Stimulated activated CD8-positive, alpha-beta memory T cell treated with anti-CD3 and anti-CD28 coated beads, Interleukin-15, amount 100 ng/mL, for 4 hours (primary cell): ENCODE measurements at places on chromosomes 12 and 14.

DNA sequence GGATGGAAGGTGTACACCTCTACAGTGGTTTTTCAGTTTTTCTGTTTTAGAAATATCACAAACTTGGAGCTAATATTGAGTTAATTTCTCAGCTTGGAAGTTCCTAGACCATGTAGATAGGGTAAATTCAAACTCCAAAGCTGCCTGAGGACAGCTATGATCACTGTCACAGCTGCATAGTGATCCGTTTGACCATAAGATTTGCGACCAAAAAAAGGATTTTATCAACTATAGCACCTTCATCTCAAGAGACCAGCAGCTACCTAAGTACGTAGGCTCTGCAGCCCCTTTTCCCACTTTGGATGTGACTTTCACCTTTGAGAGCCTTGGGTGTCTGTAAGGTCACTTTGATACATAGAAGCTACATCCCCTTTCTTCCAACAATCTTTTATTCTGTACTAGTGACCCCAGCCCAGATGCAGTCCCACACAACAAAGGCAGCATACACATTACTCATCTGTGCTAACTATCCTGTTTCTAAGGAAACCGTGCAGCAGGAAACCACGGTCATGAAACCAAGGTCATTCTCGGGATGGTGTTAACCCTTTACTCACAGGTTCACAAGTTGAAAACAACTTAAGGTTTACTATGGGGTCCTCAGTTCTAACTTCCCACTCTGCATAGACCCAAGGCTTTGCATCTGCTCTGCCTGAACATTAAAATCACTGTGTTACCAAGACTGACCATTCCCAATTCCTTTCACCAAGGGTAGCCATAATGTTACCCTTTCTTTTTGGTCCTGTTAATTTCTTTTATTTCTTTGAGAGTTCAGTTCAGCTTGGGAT is 75.4 kb downstream of the IFT81 start:
- DNase-seq: no peak

- DNase-seq: no peak
Observed at GRCh38 chr12:100706033-100706432, 88.5 kb upstream of the ANO4 start.

DNA sequence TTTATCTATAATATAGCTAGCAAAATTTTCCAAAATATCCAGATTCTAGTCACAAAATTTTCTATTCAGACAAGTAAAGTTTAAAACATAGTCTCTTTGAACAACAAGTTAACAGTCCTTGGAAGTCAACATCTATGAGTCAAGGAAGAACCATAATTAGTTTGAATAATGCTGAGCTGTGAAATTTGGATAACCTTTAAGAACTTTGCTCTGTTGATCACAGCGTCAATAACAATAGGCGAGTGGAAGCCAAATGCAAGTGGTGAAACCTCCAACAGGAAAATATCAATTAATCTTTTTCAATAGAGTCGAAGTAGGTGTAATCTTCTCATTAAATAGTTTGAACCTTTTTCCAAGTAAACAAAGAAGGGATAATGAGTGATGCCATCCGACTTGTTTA is 466.6 kb downstream of the FOXG1 start:
- no peak for DNase-seq

DNA sequence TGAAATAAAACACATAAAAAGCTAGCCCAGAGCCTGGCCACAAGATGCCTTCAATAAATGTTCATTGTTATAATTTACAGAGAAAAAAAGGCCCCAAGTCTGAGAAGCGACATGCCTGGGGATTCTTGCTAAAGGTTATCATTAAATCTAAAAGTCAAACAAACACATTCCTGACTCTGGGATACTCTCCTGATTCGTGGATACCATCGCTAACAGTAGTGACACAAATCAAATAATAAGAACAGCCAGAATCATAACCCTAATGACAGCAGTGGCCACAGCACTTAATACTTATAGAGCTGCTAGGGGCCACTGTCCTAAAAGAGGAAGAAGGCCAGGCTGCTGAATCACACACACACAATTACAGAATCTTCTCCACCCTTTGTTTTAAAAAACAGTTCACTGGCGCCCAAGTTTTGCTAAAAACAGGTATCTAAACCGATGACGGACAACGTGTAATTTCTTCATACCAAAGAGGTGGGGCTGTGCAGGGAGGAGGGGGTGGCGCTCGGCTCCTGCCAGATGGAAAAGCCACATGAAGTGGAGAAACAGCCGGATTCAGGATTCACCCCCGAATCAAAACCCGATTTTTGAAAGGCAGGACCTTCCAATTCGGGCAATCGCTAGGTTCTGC is 1.2 kb downstream of the CLIP1 start:
- no peak for DNase-seq

GRCh38 chr12:28132398-28132797 is 57.9 kb upstream of the CCDC91 start:
- no peak for DNase-seq

GRCh38 chr12:63064080-63064479 is 86.9 kb downstream of the AVPR1A start:
- no peak for DNase-seq

GRCh38 chr14:67392123-67392522 is 19.8 kb downstream of the PLEK2 start:
- DNase-seq: no peak

GRCh38 chr12:109336593-109336992 is 11.1 kb upstream of the MYO1H start:
- DNase-seq: no peak

GRCh38 chr12:55698965-55699364 is 8.7 kb downstream of the ITGA7 start:
- DNase-seq: no peak

DNA sequence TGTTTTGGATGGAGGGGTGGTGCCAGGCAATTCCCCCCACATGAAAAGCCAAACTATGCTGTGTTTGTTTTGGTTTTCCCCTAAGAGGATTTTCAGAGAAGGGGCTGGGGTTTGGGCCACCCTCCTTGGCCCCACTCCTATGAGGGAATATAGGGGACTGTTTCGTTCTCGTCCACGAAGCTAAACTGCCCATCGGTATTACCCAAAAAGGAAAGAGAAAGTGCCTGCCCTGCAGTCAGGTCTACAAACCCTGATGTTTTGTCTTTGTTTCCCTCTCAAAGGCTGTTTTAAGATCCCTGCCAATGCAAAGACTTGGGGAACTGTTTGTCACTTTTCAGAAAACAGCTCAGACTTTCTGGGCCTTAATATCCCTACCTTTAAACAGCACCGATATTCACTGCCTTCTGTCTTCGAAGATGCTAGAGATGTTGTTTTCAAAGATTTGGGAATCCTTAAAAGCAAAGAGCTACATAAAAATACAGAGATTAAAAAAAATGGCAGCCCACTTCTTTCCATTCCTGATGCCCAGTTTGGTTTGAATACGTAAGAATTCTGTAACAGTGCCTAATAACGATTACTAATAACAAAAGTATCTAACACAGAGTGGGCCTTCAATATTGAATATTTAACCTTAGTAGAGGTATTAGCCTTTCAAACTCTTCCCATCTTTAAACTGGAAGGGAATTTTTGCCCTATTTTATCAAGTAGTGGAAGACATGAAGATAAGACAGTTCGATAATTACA is 518.4 kb downstream of the MED13L start:
- DNase-seq: no peak

DNA sequence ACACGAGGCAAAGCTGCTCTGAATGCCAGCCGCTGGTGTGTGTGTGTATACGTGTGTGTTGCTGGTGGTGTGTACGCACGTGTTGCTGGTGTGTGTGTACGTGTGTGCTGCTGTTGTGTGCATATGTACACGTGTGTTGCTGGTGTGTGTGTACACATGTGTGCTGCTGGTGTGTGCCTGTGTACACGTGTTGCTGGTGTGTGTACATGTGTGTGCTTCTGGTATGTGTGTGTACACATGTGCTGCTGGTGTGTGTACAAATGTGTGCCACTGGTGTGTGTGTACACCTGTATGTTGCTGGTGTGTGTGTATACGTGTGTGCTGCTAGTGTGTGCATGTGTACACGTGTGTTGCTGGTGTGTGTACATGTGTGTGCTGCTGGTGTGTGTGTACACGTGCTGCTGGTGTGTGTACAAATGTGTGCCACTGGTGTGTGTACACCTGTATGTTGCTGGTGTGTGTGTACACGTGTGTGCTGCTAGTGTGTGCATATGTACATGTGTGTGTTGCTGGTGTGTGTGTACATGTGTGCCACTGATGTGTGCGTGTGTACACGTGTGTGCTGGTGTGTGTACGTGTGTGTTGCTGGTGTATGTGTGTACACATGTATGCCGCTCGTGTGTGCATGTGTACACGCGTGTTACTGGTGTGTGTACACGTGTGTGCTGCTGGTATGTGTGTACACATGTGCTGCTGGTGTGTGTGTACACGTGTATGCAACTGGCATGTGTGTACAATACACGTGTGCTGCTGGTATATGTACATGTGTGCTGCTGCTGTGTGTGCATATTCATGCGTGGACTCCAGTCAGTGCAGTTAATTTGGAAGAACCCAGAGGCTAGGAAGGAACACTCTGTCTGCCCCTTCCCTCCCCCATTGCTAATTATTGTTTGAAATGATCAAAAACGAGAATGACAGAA is 47.2 kb downstream of the CACNA2D4 start:
- DNase-seq: no peak

- no peak for DNase-seq
Observed at GRCh38 chr12:131806674-131807073, 21.5 kb upstream of the MMP17 start.

DNA sequence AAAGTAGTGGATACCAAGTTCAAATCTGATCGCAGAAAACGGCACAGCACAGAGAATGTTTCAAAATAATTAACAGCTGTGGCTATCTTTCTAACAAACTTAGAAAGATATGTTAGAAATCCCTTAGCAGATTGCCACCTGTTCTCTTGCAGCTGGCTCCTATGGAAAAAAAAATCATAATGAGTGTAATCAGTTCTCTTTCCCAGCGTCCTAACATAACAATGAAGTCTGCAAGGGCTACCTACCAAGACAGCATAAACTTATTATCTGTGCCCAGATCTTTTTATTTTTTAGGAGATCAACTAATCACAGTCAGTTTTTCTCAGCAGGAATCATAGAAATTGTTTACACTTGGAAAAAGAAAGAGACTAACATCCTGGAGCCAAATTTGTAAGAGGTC is 358.6 kb upstream of the FOXG1 start:
- no peak for DNase-seq

DNA sequence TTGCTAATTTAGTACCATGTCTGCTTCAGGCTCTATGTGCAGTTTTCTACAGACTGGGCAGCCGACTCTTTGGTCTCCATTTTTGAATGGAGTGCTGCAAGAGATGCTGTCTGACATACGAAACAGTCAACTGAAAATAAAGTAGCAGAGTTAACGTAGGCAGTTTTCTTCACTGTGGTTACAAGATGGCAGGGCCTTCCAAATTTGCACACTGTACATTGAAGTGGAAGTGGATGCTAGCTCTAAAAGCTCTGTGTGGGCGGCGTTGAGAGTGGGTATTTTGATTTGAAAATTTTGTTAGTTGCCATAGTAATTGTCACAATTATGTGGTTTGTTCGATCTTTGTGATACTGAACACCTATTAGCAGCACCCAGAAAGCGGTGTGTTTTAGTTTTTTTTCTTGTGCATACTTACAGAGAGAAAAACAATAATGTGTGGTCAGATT is 154.9 kb upstream of the ATP2B1 start:
- no peak for DNase-seq

GRCh38 chr14:97138801-97139200 is 341.6 kb downstream of the VRK1 start:
- no peak for DNase-seq

DNA sequence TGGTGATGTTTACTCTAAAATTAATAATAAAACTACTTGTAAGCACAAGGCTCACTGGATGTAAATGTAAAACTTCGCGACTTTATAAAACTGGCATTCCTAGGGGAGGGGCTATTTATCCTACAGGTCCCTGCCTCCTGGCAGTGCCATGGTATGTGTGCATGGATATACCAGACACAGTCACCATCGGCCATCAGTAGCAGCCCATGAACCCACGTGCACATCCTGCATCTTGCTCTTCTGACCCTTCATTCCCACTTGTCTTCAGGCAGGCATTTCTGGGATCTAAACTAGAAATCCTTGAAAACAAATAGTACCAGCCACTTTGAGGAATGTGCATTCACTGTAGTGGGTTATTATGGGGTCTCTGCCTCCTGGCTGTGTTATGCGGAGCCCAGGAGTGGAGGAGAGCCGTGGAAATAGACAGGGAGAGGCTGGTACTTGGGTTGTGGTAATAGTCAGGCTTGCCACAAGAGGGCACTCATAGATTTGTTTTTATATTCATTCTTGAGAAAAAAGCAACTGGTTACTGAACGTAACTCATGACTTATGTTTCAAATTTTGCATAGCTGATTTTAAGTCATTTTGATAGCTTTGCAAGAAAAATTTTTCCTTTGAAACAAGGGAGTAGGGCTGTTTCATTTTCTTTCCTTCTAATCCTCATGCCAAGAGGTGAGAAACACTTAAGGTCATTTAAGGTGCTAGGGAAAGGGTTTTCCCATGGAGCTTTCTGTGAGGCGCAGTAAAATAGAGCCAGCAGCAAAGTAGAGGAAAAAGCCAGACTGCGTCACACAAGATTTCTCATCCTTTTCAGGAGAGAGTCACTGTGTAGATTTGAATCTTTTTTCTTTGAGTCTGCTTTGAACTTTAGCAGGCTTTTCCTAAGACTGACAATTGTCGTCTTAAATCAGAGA is 17.4 kb upstream of the GALNT16 start:
- no peak for DNase-seq

GRCh38 chr14:102235275-102235897 is 69.6 kb downstream of the MOK start:
- DNase-seq: peak; percentile 45

DNA sequence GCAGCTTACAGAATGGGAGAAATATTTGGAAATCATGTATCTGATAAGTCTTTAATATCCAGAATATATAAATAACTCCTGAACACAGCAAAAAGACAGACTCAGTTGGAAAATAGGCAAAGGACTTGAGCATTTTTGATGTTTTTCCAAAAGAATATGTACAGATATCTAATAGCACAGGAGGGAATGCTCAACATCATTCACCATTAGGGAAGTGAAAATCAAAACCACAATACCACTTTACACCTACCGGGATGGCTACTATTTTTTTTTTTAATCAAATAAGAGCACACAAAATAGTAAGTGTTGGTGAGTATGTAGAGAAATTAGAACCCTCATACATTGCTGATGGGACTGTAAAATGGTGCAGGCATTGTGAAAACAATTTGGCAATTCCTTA is 75.6 kb downstream of the ANO6 start:
- no peak for DNase-seq

- no peak for DNase-seq
Observed at GRCh38 chr12:60393093-60393492, 797.3 kb downstream of the SLC16A7 start.
